ENCODE measurements at places on chromosomes 2 and 18. TPM values are rescaled to one million over a fixed set of nuclear protein-coding genes. Genes with fewer than 3 reads are reported as not detected.

DNA sequence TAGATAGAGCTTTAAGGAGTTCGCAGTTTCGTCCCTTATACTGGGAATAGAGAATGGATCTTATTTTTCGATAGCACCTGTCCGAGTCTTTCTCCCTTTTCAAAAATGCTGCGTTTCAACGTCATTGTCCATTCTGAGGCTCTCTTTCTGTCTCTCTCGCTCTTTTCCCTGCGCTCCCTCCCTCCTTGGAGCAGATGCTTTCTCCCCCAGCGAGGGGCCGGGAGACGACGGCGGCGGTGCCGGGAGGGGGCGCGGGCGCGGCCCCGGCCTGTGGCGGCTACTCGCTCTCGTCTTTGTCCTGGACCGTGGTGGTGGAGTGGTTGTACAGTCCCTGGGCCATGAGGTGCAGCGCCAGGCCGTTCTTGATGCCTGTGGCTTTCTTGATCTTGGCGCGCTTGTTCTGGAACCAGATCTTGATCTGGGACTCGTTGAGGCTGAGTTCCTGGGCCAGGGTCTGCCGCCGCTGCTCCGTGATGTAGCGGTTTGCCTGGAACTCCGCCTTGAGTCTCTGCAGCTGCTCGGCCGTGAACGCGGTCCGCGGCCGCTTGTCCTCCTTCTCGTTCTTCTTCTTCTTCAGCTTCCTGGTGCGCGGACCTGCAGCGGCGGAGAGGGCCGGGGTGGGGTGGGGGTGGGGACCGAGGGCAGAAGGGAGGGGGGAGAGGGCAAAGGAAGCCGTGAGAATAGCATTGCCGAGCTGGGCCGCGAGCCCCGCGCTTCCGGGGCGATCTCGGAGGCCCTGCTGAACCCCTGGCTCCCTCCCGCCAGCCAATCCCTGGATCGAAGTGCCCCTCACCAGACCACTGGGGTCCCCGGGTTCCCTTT lies 4.6 kb downstream of the EN1 start:
- DNase-seq, result no peak

Gene LIPG
- total RNA-seq, result 150 TPM

DNA sequence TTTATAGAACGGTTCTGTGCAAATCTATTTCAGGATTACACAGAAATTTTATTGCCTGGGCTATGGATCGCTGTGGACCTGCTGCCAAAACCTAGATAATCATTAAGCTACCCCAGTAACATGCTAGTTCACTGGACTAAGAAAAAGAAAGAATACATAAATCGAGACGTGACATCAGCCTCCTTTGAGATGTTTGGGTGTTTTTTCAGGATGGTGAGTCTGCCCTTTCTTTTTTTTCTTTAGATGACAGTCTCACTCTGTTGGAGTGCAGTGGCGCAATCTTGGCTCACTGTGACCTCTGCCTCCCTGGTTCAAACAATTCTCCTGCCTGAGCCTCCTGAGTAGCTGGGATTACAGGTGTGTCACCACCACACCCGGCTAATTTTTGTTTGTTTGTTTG lies 52.0 kb downstream of the FHOD3 start:
- no peak for DNase-seq

- peak; percentile 53 for DNase-seq
These were observed 67.7 kb upstream of the L3MBTL4 start for GRCh38 chr18:6482198-6482977.

DNA sequence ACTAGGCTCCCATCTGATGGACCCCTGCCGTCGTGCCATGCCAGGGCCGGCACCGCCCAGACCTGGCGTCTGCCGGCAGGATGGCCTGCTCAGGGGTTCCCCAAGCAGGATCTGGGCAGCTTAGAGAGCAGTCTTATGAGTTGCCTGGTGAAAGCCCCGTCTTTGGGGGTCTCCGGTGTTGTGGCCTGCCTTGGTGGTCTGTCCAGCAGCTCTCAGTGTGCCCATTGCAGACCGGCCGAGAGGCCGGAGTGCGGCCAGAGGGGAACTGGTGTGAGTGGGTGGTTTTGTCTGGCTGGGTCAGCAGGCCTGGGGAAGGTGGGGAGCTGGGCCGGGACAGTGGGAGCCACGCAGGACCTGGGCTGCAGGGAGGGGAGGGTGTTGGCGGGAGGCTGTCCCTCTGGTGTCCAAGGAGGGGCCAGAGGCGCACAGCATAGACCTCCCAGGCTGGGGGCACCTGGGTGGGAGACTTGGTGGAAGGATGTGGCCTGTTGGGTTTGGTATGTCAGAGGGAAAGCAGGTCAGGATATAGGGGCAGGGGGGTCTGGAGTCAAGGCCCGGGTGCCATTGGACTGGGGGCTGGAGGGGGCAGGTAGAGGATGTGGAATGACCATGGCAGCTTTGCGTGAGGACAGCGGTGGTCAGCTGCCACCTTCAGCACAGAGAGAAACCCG lies 16.5 kb downstream of the GPC1 start:
- no peak for DNase-seq

- DNase-seq, result no peak
These were observed 97.0 kb downstream of the FOXI3 start for GRCh38 chr2:88355486-88355885.

- DNase-seq, result no peak
These were observed 55.9 kb downstream of the KCTD18 start for GRCh38 chr2:200453853-200454534.

Gene HOXD11
- total RNA-seq, result not detected

GRCh38 chr2:215368493-215368809 lies 56.6 kb downstream of the ATIC start:
- no peak for DNase-seq

GRCh38 chr2:8352296-8352695 lies 329.6 kb upstream of the ID2 start:
- DNase-seq, result no peak

All from liver (tissue), 10 donors.